ENCODE measurements at places on chromosomes 5 and 9. TPM values are rescaled to one million over a fixed set of nuclear protein-coding genes. Genes with fewer than 3 reads are reported as not detected.

LHX3 gene
- not detected for total RNA-seq

BHMT gene
- total RNA-seq: not detected

PDE4D gene
- total RNA-seq: 50.8 TPM

ENTREP1 gene
- total RNA-seq: 0.07 TPM

SET gene
- 578 TPM for total RNA-seq

KCTD16 gene
- 0.27 TPM for total RNA-seq

KIF24 gene
- 5.7 TPM for total RNA-seq

PDE6A gene
- not detected for total RNA-seq

DRD1 gene
- not detected for total RNA-seq

MEIKIN gene
- 0.93 TPM for total RNA-seq

TMEM215 gene
- not detected for total RNA-seq

PRRX2 gene
- total RNA-seq: 0.86 TPM

FCN2 gene
- not detected for total RNA-seq

PCDHB10 gene
- total RNA-seq: not detected

SPAG8 gene
- total RNA-seq: 1.1 TPM

PCDHA9 gene
- not detected for total RNA-seq

TDRD7 gene
- 12.3 TPM for total RNA-seq

SCGB3A2 gene
- not detected for total RNA-seq

GRCh38 chr9:5813824-5814223 lies 19.1 kb downstream of the ERMP1 start:
- no peak for DNase-seq

- no peak for DNase-seq
Observed at GRCh38 chr5:1363581-1363980, 18.7 kb upstream of the CLPTM1L start.

GRCh38 chr5:2012885-2013284 lies 130.2 kb upstream of the IRX4 start:
- no peak for DNase-seq

DNA sequence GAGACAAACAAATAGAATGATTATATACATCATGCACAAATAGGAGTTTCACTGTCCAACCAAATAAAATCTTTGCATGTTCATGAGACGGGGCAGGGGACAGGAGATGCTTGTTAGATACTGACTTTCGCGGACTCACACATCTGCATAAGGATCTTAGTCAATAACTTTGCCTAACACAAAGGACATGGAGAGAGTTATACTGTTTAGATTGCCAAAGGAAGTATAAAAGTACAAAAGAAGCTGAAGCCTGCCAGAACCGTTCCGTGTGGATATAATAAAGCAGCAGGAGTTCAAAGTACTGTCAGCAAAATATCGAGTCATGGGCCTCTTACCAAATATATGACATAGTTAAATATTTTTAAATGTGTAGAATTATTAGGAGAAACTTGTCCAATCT lies 1148.4 kb downstream of the EFNA5 start:
- DNase-seq: no peak

- DNase-seq: no peak
Observed at GRCh38 chr5:126360467-126360866, 62.7 kb upstream of the GRAMD2B start.

- no peak for DNase-seq
Observed at GRCh38 chr5:139634028-139634325, 14.2 kb upstream of the CXXC5 start.

DNA sequence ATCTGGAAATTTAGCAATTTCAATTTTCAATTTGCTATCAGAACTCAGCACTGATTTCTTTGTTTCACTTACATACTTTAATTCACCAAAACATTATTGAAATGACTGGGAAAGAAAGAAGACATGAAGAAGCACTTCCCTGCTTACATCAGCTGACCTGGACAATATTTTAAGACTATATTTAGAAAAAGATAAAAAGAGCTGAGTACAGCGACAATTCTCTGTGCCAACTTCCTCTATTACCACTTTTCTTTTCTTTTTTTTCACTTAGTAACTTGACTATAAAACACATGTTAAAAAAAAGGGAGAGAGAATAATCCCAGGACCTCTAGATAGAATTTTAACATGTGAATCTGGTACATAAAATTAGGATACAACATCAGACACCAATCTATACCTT lies 35.6 kb downstream of the MEF2C start:
- no peak for DNase-seq

GRCh38 chr9:126002476-126003350 lies 255.5 kb downstream of the PBX3 start:
- no peak for DNase-seq

GRCh38 chr9:95750725-95751519 lies 124.6 kb upstream of the ERCC6L2 start:
- peak; percentile 60 for DNase-seq

DNA sequence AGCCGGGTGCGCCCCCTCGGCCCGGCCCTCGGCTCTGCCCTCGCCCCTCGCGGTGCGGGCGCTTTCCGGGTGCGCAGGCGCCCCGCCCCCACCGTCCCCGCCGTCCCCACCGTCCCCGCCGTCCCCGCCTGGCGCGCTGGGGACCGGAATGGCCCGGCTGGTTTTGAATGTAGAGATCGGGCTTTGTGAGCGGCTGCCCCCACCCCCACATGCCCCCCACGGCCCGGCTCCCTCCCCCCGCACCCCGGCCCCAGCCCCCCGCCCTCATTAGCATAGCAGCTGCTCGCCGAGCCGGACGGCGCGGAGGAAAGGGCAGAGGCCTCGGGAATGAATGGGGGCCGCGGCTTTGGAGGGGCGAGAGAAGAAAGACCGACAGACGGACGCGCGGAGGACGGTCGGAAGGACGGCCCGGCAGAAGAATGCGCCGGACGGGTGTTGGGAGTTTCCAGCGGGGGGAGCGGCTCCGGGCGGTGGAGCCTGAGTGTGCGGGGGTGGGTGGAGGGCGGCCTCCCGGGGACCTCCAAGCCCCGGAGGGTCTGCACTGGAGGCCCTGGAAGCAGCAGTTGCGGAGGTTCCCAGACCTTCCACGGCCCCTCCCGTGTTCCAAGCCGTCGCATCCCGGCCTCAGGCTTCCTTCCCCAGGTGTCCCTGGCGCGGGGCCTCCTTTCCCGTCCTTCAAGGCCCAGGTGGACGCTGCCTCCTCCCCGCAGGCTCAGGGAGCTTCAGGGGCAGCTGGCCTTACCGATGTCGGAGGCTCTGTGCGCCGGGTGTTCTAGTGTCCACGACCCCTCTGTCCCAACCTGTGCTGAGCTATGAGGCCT lies 6.0 kb downstream of the NRARP start:
- DNase-seq: no peak

DNA sequence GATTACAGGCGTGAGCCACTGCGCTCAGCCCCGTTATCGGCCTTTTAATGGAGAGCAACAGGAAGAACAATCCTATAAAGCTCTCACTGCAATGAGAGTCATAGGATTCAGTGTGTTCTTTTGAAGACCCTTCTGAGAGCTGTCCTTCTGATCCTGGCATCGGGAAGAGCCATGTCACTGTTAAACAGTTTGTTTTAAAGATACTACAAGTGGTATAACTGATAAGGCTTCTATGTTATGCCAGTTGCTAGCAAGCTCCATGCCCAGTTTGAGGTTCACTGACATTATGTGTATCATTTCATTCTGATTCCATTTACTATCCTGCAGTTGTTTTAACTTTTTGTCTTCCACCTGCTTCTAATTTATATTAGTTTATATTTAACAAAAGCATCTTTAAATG lies 55.8 kb downstream of the GNAQ start:
- no peak for DNase-seq

GRCh38 chr9:95385521-95385920 lies 68.0 kb upstream of the FANCC start:
- DNase-seq: no peak

DNA sequence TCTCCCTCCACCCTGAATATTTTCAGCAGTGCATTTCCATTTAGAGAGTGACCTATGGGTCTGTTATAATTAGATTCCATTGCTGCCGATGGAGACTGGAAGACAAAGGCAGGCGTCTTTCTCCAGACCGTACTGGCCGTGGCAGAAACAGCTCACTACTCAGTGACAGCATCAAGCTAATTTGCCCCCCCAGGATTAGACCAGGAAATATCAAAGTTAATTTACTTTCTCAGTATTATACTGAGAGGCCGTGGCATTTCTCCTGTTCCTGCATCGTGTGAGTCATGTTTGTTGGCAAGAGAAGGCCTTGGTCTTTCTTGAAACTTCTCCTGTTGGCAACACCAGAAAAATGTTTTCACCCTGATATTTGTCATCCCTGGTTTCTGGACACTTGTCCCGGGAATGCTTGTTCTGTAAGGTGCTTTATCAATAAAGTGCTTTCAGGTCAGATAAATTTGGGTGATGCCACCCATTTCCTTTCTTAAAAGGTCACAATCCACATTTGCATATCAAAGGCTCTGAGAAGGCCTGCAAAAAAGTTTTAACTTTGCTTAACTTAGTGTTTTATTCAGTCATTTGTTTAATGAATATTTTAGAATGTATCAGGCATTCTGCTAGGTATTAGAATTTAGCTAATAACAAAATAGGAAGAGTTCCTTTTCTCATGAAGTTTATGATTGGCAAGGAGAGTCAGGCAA lies 28.4 kb downstream of the SV2C start:
- no peak for DNase-seq

- no peak for DNase-seq
Observed at GRCh38 chr9:94650949-94651348, 11.6 kb upstream of the FBP1 start.

DNA sequence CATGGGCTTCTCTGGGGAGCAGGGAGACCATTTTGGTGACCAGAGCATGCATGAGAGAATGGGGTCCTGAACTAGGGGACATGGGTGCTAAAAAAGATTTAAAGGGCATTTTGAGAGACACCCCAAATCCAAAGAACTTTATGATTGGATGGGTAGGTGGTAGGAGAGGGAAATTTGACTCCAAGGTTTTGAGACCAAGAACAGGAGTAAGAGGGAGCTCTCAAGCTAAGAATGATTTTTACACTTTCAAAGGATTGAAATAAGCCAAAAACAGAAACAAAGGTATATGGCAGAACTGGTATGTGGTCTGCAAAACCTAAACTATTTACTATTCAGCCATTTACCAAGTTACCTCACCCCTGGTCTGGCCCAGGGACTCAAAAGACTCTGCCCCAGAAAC lies 318.2 kb upstream of the CLINT1 start:
- no peak for DNase-seq

GRCh38 chr9:93091453-93092081 lies 4.5 kb upstream of the CARD19 start:
- DNase-seq: peak; percentile 90

DNA sequence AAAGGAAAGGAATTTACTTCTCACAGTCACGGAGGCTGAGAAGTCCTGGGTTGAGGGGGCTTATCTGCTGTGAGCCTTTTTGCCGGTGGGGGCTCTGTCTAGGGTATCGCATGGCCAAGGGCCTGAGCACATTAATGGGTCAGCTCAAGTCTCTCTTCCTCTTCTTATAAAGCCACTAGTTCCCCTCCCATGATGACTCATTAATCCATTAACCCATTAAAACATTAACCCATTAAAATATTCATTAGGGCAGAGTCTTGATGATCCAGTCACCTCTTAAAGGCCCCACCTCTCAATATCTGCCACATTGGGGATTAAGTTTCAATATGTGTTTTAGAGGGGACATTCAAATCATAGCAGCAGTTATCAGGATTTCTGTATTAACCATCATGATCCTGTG lies 406.3 kb downstream of the SPOCK1 start:
- DNase-seq: no peak

DNA sequence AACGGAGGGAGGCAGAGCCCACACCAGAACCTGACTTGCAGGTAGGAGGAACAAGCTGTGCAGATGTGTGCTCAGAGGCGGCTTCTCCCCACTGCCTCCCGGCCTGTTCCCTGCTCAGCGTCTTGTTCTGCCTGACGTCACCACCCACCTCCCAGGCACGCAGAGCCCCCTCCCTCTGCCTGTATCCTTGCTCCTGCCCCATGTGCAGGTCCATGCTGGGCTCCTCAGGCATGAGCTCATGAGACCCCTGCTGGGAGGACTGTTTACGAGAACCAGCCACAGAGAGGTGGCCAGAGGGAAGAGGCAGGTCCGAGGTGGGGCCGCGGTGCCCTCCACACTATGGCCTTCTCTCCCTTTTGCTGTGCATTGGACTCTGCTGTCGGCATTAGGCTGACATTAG lies 45.5 kb downstream of the SLC6A3 start:
- DNase-seq: no peak

- DNase-seq: no peak
Observed at GRCh38 chr5:64634997-64635686, 55.2 kb upstream of the SHISAL2B start.

- DNase-seq: no peak
Observed at GRCh38 chr5:112799661-112800060, 61.4 kb upstream of the SRP19 start.

GRCh38 chr9:123550012-123550411 lies 194.0 kb downstream of the CRB2 start:
- DNase-seq: no peak

GRCh38 chr5:59837071-59837470 lies 56.5 kb downstream of the PDE4D start:
- no peak for DNase-seq

DNA sequence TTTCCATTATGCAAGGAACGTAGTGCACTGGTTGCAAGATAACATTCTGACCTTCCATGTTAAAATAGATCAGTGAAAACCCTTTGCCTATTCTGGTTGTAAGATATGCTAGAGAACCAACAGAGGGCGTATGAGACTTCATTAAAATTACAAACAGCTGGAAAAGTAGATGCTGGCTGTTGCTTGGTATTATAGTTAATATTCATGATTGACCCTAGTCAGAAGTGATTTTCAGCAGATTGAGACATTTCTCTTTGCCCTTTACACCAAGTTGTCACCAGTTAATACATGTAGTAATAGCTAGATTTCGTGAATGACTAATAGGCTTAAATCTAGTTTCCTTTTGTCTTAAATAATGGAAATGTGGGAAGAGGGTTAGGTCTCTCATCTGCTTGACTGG lies 13.8 kb upstream of the FGF18 start:
- DNase-seq: no peak

DNA sequence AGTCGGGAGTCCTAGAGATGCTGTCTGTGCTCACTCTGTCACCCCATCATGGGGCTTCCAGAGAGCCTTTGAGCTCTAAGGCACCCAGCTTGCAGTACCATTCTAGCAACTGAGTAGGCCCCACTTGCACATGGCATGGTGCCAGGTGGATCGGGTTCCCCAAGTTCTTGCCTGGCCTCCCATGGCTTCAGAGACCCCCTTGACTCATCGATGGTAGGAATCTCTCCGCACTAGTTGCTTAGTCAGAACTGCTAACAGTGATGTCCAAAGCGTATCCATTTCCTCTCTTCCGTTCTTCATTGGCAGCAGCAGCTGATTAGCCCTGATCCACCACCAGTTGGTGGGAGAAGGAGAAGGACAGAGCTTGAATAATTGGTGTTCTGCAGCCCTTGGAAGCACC lies 70.3 kb upstream of the RARS1 start:
- no peak for DNase-seq

DNA sequence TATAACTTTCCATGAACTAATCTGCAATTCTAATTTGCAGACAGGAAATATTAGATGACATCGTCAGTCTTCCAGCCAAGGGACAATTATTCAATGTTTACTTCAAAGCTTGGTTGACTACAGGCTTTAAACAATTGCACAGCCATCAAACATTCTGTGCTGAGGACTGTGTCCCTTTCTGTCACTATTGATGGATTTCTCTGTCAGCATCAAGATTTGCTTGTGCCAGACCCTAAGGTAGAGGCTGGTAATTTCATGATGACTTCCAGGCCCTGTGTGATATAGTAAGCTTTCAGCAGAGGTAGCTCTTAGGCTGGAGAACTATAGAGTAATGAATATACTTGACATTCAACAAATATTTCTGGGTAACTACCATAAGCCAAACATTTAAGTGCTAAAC lies 229.3 kb upstream of the ACTBL2 start:
- DNase-seq: no peak

- no peak for DNase-seq
Observed at GRCh38 chr5:158569534-158569933, 530.2 kb downstream of the EBF1 start.

GRCh38 chr5:88881571-88881971 lies 1.4 kb downstream of the MEF2C start:
- no peak for DNase-seq
